ENCODE measurements at places on chromosomes 12 and 14.
A peak's percentile ranks its signal among the peaks of the same experiment; 100 is the strongest.

DNA sequence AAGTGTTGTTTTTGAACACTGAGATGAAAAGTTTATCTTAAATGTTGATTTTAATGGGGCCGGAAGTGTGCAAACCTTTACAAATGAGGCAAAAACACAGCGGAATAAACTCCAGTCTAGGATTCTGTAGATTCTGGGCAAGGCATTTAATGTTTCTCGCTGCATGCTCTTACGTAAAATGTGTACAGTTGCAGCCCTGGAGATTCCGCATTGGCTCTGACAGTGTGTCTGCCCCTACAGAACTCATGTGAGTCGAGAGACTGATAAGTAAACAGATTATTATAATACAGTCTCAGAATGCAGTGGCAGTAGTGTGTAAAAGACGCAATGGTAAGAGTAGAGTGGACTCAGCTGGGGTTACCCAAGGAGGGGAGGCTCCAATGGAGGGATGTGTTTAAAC is 33.6 kb downstream of the LRRK2 start:
- DNase-seq = no peak

DNA sequence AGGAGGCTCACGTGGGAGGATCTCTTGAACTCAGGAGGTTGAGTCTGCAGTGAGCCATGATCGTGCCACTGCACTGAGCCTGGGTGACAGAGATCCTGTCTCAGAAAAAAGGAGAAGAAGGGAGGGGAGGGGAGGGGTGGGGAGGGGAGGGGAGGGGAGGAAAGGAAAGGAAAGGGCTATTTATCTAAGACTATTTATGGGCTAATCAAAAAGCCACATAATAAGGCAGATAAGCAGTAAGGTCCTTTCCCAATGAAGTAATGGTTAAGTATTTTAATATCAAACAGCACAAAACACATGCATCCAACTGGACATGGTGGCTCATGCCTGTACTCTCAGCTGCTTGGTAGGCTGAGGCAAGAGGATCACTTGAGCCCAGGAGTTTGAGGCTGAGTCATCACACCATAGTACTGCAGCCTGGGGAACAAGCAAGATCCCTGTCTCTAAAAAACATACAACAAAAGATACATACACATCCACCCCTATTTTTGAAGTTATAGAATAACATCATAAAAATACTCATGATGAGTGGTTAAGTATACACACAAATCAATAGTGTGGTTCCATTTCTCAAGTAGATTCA is 9.7 kb downstream of the PAWR start:
- DNase-seq = no peak

- no peak for DNase-seq
Measured at GRCh38 chr12:123836292-123836691, 74.2 kb downstream of the DNAH10 start.

- peak; percentile 1 for DNase-seq
Measured at GRCh38 chr12:118840399-118840798, 140.9 kb upstream of the SRRM4 start.

- no peak for DNase-seq
Measured at GRCh38 chr14:85853996-85854526, 324.1 kb downstream of the FLRT2 start.

- DNase-seq = no peak
Measured at GRCh38 chr14:68486033-68486732, 306.7 kb downstream of the ZFP36L1 start.

GRCh38 chr12:123142518-123142840 is 8.4 kb downstream of the PITPNM2 start:
- DNase-seq = no peak

DNA sequence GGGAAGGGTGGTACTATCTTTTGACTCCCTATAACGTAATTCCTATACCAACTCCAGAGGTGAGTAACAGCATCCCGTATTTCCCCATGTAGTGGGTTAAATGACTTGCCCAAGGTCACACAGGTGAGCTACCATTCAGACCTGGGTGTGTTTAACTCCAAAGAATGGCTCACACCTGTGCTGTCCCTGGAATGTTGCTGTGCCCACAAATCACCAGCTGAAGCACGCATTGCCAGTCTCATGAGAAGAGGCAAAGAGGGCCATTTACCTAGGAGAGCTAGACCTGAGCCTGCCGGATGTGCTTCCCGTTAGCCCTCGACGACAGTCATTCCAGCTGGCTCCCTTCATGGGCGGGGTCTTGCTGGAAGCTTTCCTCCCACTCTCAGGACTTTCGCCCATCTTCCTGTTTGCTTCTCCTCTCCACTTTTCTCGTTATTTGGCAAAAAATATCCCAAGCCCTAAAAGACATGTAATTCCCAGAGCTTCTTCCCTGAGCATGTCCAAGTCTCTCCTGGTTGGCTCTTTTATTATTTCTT is 106.6 kb upstream of the VASH1 start:
- no peak for DNase-seq

GRCh38 chr12:23014749-23015148 is 389.8 kb downstream of the ETNK1 start:
- DNase-seq = no peak

GRCh38 chr12:127970491-127970890 is 296.5 kb upstream of the TMEM132C start:
- no peak for DNase-seq

GRCh38 chr12:54251667-54252284 is 28.1 kb downstream of the CBX5 start:
- peak; percentile 44 for DNase-seq

DNA sequence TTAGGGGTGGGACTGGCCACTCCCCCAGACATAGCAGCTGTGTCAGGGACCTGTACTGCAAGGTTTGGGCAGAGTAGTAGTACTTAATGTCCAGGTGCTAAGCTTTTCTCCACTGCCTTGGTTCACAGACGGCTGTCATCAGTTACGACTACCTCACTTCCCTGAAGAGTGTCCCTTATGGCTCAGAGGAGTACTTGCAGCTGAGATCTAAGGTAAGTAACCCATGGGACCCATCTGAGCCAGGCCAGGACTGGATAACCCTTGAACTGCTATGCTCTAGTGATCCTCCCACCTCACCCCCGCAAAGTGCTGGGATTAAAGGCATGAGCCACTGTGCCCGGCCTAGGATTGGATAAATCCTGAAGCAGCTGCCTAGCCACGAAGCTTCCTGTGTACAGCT is 22.4 kb downstream of the ADCK1 start:
- DNase-seq = no peak

DNA sequence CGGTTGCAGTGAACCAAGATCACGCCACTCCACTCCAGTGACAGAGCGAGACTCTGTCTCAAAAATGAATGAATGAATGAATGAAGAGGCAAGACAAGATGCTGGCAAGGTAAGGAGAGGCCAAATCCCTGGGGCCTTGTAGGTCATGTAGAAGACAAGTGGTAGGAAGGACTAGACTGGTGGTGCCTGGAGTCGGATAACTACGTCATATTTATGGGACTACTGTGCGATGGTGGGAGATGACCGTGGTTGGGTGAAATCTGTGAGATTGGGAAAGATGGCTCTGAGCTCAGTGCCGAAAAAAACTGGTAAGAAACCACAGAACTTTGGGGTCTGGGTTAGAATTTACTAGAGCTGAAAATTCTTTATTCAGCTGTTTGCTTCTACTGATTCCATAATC is 50.6 kb downstream of the HELB start:
- DNase-seq = no peak

GRCh38 chr12:109555431-109556315 is 17.6 kb downstream of the MMAB start:
- no peak for DNase-seq

- DNase-seq = no peak
Measured at GRCh38 chr14:61147831-61148549, 133.1 kb downstream of the TMEM30B start.

GRCh38 chr14:34619471-34619870 is 10.5 kb downstream of the SNX6 start:
- no peak for DNase-seq

- DNase-seq = no peak
Measured at GRCh38 chr12:69671597-69671996, 27.5 kb downstream of the BEST3 start.

- no peak for DNase-seq
Measured at GRCh38 chr12:3081091-3081490, 3.9 kb downstream of the TSPAN9 start.

DNA sequence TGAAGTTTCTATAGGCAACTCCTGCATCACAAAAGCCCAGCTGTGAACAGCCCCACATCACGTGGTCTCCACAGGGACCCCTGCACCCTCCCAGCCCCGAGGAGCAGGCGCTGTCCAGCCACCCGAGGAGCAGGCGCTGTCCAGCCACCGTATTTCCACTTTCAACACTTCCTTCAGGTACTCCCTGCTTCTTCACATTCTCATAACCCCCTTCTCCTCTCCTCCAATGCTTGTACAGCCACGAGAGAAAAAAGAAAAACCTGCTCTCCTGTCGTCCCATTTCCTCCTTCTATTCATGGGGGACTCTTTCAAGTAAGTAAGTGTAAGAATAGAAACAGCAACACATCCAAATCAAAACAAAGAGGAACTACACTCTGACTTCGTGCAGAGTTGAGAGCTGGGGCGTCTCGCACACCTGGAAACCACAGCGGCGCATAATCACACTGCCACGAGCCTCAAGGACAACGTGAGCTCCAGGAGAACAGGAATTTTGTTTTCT is 11.9 kb downstream of the CDC42BPB start:
- no peak for DNase-seq

GRCh38 chr12:95393191-95393790 is 80.7 kb upstream of the METAP2 start:
- no peak for DNase-seq

GRCh38 chr12:76883811-76884210 is 5.0 kb upstream of the CSRP2 start:
- DNase-seq = no peak

GRCh38 chr14:102532204-102532658 is 22.7 kb upstream of the ANKRD9 start:
- DNase-seq = no peak

DNA sequence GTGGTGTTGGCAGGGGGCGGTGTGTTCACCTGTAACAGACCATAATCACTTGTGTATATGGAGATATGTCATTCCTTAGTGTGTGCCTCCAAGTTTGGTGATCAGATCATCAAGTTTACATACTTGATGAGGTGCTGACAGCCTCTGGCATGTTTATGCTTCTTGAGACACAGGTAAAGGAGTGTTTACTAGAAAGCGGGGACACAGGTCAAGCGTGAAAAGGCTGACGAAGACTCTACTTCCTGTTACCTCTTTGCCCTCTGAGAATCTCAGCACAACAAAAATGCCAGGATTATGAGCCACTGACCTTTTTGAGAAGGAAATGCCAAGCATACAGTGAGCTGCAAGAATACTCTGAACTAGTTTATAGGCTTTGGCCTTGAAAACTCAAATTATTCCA is 29.6 kb downstream of the PRDM4 start:
- DNase-seq = no peak

GRCh38 chr14:98252820-98253219 is 1019.2 kb downstream of the BCL11B start:
- no peak for DNase-seq

- DNase-seq = no peak
Measured at GRCh38 chr12:125220404-125221273, 155.4 kb downstream of the AACS start.
